ENCODE measurements at places on chromosomes 4 and X. TPM values are rescaled to one million over a fixed set of nuclear protein-coding genes. Genes with fewer than 3 reads are reported as not detected.

- DNase-seq: no peak
These were observed 104.9 kb upstream of the SOD3 start for GRCh38 chr4:24690436-24690835.

GRCh38 chrX:49934148-49934547 is 11.8 kb downstream of the CLCN5 start:
- no peak for DNase-seq

DNA sequence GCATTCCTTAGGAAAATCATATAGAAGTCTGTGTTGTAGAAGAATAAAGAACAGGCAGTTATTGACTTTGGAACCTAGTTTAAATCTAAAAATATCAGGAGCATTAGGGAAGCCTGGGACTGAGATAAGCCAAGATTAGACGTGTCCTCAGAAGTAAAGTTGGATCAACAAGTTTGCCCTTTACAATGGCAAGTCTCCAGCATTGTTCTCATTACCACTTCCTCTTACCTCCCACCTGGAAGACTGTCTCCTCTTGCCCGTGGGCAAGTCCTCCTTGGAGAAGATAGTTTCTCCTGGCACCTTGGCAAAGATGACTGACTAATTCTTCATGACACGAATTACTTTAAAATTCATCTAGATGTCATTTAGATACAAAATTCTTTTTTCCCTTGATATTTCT is 37.8 kb downstream of the CNKSR2 start:
- DNase-seq: no peak

DNA sequence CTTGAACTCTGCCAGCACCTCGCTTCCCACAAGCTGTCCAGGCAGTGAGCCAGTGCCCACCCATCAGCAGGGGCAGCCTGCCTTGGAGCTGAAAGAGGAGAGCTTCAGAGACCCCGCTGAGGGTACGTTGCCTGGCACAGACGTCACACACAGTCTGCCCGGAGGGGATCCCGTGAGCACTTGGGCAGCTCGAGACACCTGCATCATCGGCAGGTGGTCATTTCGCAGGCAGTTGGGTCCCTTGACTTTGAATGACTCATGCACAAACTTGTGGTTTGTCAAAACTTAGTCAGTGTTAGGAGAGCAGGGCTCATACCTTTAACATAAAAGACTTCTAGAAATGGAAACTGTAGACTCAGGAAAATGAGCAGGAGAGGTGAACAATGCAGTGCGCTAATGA is 9.9 kb downstream of the TACC3 start:
- no peak for DNase-seq

- no peak for DNase-seq
These were observed 136.7 kb upstream of the C1QTNF7 start for GRCh38 chr4:15291122-15291521.

DNA sequence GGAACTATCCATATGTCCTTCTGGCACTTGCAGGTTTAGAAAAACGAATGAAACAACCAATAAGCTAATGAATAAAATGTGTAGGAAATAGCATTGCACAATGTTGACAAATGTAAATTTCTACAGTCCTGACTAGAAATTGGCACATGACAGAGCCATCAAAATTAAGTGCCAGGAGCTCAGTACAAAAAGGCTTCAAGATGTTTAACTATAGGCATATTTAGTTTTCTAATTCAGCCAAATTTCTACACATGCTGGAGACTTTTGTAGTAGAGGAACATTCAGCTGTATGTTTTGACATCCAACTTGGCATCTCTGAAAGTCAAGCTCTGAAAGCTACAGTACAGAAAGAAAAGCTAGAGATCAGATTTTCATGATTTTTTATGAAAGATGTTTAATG is 1999.4 kb upstream of the AGA start:
- no peak for DNase-seq

- no peak for DNase-seq
These were observed 23.3 kb downstream of the MECP2 start for GRCh38 chrX:154074199-154074598.

DNA sequence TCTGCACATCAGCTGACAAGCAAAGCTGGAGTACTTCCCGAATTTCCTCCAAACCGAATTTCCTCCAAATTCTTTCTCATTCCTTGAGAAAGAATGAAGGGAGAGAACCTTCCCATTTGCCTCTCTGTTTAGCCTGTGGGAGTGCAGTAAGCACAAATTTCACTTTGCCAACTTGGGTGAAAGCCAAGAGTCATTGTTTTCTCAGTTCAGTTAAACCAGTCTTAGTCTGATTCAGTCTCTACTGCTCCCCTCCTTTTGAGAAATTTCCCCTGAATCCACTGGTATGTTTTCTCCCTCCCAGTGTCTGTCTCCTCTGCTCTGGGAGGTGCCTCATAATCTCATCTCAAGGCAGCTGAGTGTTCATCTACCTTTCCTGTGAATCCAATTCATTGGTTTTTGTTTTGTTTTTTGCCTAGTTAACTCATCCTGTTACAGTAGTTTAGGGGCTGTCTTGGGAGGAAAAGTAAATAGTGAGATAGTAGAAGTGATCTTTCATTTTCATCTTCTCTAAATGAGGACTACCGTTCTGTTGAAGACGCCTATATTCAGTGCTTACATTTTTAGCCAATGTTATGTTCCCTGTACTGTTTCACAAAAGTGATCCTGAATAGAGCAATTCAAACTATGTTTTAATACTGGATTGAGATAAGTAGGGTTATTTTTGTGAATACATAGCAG is 49.0 kb downstream of the SYTL5 start:
- no peak for DNase-seq

LRP2BP gene
- total RNA-seq: 1.5 TPM

CHRDL1 gene
- total RNA-seq: 3.7 TPM

DIPK2B gene
- total RNA-seq: 14.0 TPM

Data from cardiac septum (tissue), 1 donor.